ENCODE measurements at places on chromosomes 7 and 10.

- no peak for DNase-seq
Observed at GRCh38 chr7:143487566-143487965, 9.9 kb downstream of the TAS2R41 start.

DNA sequence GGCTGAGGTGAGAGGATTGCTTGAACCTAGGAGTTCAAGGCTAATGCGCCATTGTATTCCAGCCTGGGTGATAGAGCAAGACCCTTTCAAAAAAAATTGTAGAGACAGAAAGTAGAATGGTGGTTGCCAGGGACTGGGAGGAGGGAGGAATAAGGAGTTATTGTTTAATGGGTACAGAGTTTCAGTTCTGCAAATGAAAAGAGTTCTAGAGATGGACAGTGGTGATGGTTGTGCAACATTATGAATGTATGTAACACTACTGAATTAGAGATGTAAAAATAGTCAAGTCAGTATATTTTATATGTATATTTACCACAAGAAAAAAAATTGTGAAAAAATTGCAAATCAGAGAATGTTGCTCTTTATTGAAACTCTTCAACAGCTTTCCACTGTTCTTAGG, 266.5 kb upstream of the NPY start:
- DNase-seq, result no peak

DNA sequence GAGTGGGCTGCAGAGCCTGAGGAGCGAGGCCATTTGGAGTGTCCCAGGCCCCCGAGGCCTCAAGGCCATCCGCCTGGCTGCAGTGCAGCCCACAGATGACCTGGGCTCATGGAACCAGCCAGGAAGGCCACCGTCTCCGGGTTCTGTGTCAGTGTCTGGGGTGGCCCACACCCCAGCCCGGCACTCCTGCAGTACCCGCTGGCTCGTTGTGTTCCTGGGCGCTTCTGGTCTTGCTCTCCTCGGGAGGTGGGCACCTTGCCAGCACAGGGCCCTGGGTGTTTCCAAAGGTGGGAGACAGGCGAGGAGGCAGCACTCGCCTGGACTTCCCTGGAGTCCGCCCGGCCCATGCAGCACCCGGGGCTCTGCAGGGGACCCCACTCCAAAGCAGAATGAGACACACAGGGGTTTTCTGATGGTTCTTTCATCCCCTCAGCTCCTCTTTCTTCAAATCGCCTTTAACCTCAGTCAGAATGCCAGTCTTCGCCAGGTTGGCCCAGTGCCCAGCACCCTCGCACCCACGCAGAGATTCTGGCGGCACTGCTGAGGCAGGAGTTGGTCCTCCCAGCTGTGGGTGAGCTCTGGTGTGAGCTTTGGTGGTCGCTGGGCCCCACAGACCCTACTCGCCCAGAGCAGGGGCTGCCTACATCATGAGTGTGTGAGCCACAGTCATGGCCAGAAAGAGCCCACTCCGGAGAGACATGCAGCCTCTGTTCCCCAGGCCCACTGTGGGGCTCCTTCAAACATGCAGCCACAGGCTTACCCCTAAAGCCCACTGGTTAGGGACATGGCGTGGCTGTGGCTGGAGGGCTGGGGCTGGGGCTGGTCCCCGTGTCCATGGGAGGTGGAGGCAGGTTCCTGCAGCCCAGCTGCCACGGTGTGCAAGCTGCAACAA, 155.7 kb downstream of the EBF3 start:
- no peak for DNase-seq

DNA sequence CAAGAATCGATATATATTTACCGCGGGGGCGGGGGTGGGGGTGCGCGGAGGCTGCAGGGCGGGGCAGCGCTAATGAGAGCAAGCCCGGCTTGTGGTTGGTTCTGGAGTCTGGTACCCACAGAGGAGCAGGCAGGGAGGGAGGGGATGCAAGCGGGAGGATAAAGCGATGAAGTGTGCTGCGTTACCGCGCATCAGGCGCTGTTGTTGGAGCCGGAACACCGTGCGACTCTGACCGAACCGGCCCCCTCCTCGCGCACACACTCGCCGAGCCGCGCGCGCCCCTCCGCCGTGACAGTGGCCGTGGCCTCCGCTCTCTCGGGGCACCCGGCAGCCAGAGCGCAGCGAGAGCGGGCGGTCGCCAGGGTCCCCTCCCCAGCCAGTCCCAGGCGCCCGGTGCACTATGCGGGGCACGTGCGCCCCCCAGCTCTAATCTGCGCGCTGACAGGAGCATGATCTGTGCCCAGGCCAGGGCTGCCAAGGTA, at the start of gene HECW1:
HECW1 (plus strand) TSS at position 189 of the 482 bp plus-strand sequence. CDS start 131,259 bp downstream, outside the sequence.
- DNase-seq, result peak; percentile 4

- no peak for DNase-seq
Observed at GRCh38 chr7:127776776-127777386, 124.9 kb downstream of the SND1 start.

DNA sequence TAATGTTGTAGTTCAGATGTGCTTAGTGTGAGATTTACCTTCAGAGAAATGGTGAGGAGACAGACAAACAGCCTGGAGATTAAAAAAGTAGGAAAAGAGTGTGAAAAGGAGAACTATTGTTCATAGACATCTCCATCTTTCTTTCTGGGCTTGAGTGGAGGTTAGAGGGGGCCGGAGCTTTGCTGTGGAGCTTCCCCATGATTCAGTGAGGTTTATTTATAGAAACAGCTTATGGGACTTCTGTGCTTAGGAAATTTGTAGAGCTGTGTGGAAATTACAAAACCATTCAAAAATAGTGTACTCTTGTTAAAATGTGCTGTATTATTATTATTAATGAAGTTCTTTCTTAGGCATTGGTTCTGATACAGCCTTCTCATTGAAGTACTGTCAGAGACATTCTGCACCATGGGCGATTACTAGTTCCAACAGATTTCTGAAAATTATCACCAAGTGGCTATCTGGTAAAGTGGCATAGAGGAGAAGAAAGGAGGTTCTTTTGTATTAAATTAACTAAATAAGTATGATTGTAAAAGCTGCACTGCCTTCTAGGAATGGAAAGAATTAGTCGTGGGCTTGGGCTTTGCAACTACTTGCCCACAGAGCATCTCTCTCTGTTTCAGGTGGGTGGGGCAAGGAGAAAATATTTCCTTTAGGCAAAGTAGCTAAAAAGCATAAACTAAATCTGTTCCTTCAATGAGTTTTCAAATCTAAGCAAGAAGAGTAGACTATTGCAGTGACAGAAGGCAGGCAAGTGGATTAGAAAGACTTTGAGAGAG, 8.7 kb upstream of the TCAF1 start:
- no peak for DNase-seq

DNA sequence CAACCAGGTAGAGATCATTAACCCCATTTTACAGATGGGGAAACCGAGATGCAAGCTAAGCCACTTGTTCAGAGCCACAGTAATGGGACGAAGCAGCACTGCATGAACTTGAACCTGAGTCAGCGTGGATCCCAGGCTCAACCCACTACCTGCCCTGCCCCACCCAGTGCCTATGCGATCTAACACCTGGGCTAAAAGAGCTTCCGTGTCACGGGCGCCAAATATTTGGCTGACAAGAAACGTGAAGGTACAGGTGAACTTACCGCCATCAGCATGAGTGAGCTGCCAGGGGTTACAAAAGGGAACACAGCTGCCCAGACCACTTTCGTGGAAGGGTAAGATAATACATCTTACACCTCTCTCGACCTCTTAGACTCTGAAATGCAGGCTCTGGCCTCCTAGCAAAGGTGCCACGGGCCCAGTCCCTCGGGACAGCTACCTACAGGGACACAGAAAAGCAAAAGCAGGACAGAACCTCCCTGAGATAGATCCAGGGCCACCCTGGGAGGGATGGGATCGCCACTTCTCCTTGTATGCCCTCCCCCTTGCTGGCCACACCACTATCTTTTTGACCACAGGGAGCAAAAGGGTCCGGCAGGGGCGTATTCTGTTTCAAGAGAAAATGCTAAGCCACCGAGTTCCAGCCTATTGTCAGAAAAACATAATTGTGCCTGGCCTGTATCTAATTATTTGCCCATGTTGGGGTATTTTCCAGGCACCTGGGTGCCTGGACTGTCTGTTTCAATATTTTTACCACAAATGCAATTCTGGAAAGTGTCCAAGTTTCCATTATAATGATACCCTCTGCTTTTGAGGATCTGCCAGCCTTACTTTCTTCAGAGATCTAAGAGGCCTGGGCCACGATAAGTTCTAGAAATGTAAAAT, 6.4 kb downstream of the CHST15 start:
- DNase-seq, result no peak

GRCh38 chr10:72730479-72730878, 38.5 kb downstream of the MCU start:
- no peak for DNase-seq

- no peak for DNase-seq
Observed at GRCh38 chr7:32273297-32273696, 203.1 kb upstream of the PDE1C start.

DNA sequence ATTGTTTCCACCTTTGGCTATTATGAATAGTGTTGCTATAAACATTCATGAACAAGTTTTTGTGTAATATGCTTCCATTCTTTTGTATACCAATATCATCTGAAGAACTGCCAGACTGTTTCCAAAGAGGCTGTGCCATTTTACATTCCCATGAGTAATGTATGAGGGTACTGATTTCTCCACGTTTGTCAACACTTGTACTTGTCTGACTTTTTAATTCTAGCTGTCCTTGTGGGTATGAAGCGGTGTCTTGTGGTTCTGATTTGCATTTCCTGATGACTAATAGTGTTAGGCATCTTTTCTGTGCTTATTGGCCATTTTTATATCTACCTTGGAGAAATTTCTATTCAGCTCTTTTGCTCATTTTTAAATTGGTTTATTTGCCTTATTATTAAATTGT, 52.8 kb downstream of the LSMEM1 start:
- DNase-seq, result no peak

GRCh38 chr10:17229016-17229716, 1.1 kb downstream of the VIM start:
- DNase-seq, result peak; percentile 83

- DNase-seq, result no peak
Observed at GRCh38 chr7:157405914-157406810, 69.4 kb downstream of the DNAJB6 start.

GRCh38 chr7:132472463-132473120, 103.7 kb downstream of the PLXNA4 start:
- DNase-seq, result no peak
